ENCODE measurements at places on chromosomes 6 and 20.

GRCh38 chr20:25283221-25283951, 35.5 kb downstream of the PYGB start:
- DNase-seq: peak; percentile 75

DNA sequence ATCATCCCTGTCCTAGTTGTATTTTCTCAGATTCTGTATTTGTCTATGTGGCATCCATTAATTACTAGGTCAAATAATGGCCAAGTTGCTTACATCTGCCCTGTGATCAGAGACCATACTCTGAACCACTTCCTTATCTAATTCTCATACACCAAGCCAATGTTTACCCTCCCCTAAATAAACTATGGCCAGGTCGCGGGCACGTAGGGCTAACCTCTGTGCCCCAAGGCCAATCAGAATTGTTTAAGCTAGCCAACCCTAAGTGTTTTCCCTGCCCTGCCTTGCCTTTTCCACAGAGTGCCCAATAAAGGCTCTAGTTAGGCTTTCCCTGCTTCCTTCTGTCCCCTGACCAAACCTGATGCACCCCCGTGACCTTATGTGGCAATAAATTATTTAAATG, 2.8 kb upstream of the CALHM4 start:
- DNase-seq: no peak

DNA sequence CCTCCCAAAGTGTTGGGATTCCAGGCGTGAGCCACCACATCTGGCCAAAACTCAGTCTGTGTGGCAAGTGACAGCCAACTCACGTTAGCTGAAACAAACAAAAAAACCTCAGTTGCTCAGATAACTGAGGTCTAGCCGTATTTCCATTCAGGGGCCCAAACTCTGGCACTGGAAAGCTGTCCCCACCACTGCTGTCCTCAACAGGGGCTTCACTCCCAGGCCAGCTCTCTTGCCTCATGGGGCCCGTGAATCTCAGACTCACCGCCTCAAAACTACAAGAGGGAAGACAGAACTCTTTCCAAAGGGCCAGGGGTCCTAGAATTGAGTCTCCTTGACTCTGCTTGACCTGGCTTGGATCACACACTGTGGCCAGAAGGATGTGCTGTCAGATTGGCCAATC, 7.4 kb downstream of the TTPAL start:
- DNase-seq: no peak

DNA sequence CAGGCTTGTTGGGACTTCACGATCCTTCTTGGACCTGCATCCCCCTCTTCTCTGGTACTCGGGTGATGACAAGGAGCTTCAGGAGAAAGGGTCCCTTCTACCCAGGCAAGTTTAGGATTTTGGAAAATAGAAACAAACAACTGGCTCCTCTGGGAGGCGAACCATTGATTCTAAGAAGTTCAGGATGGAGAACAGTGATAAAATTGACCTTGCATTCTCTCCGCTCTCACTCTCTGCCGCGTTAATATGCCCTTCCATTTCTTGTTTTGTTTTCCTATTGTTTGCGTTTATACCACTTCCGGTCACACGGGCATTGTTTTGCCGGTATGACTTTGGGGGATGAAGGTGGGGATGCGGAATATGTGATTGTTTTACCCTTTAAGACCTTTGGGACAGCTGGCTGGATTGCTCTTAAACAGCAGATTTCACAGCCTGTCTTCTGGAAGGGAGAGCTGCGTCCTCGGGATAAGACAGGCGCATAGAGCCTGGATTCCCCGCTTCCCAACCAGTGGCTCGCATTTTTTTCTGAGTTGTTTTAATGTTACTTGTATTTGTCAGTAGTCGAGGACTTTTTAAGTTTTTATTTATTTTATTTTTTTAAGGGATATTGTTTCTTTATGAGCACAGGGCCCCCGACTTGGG, 144.3 kb upstream of the ZNF184 start:
- DNase-seq: no peak

- peak; percentile 82 for DNase-seq
Observed at GRCh38 chr20:45419188-45420091, 3.5 kb downstream of the PIGT start.

- no peak for DNase-seq
Observed at GRCh38 chr20:47143657-47144056, 212.8 kb downstream of the ZMYND8 start.

DNA sequence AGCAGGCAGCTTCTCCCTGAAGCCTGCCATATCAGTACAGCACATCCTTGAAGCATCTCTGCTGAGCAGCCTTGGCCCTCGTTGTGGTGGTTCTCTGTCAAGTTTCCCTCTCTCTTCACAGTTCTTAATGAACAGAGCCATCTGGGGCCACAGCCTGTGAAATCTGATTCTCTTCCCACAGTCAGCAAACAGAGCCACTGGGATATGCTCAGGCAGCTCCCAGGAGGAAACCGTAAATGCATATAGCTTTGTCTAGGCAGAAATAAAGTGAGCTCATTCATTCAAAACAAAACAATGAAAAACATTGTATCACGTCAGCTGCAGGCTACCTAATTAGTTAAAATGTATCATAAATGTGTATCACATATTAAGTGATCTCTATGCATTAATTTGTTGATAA, 80.3 kb downstream of the TBC1D7 start:
- no peak for DNase-seq

- DNase-seq: no peak
Observed at GRCh38 chr6:146813554-146813953, 214.8 kb downstream of the ADGB start.

DNA sequence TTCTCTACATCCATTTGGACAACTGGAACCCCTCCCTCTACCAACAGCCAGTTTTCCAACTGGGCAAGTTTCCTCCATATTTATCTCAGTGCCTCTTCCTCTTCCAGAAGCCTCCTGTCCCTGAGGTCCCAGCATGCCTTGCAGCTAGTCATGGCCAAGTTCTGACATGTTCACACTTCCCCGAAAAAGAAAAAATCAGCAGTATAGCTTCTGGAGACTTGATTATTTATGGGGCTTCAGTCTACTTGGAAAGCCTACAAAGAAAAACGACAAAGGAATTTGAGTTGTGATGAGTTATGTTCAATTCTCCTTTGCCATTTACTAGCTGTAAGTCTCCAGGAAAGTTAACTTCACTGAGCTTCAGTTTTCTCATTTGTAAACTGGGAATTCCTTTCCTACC, 406.5 kb downstream of the MAFB start:
- no peak for DNase-seq

DNA sequence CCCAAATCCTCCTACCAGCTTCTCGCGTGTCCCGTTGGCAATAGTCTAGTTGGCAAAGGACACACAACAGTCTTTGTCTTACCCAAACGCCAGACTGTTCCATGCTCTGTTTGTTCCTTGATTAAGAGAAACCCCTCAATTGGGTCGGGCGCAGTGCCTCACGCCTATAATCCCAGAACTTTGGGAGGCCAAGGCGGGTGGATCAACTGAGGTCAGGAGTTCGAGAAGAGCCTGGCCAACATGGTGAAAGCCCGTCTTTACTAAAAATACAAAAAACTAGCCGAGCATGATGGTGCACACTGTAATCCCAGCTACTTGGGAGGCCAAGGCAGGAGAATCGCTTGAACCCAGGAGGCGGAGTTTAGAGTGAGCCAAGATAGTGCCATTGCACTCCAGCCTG, 153.7 kb downstream of the GRM4 start:
- DNase-seq: no peak

DNA sequence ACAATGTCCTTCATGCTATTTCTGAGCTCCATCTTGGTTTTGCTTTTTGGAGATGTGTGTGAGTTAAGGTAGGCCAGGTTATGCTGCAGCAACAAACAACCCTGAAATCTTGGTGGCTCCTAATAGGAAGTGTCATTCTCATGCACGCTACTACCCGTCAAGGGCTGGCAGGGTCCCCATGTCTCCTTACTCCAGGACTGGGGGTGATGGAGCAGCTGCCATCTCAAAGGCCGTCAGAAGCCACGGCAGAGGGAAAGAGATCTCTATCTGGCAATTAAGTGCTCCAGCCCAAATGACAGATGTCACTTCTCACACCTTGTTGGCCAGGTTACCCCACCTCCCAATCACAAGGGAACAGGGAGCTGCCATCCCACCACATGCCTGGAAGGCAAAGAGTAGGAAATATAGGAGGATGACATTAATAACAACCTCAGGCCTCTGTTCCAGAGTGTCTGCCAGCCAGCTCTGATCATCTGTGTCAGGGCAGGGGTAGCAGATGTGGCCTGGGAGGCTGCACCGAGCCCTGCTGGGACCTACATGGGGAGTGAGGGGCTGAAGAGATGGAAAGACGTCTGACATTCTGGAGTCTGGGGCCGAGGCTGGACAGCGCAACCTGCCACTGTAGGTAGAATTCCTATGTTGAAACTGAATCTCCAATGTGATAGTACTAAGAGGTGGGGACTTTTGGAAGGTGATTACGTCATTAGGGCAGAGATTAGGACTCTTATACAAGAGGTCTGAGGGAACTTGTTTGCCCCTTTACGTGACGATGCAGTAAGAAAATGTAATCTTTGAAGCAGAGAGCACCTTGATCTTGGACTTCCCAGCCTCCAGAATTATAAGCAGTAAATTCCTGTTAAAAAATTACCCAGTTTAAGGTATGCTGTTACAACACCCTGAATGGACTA, 4.8 kb upstream of the SDCBP2 start:
- DNase-seq: no peak

All from cardiac septum (tissue), 1 donor.